Activated CD4-positive, alpha-beta T cell treated with anti-CD3 and anti-CD28 coated beads, Interleukin-2, Interleukin-4, amounts not matched to agents 100 ng/mL and 50 ng/mL, durations not matched to agents 16 hours and 8 hours (primary cell): ENCODE measurements at places on chromosomes 6 and 20.
A peak's percentile ranks its signal among the peaks of the same experiment; 100 is the strongest.

GRCh38 chr6:21831521-21832291 lies 238.2 kb downstream of the SOX4 start:
- DNase-seq, result no peak

DNA sequence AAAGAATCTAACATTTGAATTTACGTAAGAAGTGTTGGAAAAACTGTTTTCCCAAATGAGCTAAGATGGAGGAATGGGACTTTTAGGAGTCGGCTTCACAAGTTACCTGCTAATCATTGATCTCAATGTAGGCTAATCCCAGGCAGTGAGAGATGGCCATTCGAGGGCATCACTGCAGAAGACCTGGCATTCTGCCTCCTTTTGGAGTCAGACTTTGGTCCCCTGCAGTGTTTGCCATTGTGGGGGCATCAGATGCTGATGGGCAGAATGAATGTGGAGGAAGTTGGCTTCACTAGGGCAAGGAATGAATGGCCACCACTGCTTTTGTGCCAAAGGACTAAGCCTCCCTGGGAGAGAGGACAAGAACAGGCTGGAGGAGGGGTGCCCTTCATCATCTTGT lies 55.7 kb upstream of the NKX2-2 start:
- no peak for DNase-seq

DNA sequence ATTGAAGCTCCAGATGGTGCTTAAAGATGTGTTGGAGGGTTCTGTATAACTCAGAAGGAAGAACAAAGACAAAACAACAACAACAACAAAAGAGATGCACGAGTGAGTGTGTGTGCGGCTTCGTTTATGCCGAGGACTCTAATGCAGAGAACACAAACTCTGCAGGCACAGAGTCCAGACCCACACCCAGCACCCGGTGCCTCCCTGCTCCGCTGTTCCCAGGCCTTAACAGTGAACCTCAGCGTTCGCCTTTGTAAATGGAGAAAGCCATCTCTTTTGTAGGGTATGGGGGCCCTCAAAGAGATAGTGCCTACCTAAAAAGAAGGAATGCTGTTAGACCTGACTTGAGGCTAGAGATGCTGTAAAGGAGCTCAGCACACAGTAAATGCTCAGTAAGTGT lies 243.3 kb downstream of the ERMARD start:
- no peak for DNase-seq

DNA sequence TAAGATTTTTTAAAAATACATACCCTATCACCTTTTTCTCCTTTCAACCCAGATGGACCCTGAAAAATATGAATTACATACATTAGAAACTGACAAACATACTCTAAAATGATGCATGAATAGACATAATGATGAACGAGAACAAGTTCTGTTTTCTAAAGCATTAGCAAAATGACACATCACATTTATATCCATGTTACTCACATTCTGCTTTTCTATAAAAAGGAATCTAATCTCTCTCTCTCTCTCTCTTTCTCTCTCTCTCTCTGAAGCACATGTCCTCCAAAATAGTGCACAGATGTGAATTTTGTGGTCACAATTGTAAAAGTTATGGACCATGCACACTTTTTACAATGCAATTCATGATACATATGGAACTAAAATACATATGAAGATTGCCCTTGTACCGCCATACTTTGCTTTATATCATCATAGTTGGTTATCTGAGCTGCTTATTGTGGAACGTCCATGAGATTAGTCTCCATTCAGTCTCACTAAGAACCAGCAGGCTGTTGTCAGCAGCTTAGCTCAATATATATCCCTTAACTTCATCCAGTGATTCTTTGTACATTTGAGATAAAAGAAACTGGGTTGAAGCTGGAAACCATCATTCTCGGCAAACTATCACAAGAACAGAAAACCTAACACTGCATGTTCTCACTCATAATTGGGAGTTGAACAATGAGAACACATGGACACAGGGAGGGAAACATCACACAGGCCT lies 114.2 kb downstream of the COL12A1 start:
- no peak for DNase-seq

GRCh38 chr6:121615493-121615892 lies 180.0 kb downstream of the GJA1 start:
- DNase-seq, result no peak

GRCh38 chr6:166381733-166382499 lies 824 bp downstream of the MPC1 start:
- DNase-seq, result peak; percentile 73

GRCh38 chr6:159499034-159499433 lies 194.0 kb downstream of the SOD2 start:
- no peak for DNase-seq

GRCh38 chr6:87089135-87089534 lies 5.8 kb downstream of the CGA start:
- DNase-seq, result no peak

- no peak for DNase-seq
Measured at GRCh38 chr6:33075208-33075567, 602 bp upstream of the HLA-DPB1 start.

- no peak for DNase-seq
Measured at GRCh38 chr20:2399390-2399789, 18.7 kb downstream of the TGM6 start.

DNA sequence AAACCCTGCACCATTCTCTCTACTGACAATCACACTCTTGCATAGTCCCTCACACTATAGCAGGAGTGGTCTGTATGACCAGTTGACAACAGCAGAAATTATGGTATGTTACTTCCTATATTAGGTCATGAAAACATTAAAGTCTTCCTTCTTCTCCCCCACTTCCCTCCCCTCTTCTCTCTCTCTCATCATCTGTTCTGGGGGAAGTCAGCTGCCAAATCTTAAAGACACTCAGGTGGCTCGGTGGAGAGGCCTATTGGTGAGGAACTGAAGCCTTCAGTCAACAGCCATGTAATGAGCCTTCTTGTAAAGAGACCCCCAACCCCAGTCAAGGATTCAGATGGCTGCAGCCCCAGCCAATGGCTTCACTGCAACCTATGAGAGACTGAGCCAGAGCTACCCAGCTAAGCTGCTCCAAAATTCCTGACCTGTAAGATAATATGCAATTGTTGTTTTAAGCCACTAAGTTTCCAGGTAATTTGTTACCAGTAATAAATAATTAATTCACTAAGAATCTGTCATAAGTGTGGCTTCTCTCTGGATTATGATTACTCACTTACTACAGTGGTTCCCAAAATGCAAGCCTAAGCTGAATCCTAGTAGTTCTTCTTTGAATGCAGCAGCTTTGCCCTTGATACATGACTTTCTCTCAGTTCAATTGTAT lies 11.2 kb upstream of the TSBP1 start:
- DNase-seq, result no peak

DNA sequence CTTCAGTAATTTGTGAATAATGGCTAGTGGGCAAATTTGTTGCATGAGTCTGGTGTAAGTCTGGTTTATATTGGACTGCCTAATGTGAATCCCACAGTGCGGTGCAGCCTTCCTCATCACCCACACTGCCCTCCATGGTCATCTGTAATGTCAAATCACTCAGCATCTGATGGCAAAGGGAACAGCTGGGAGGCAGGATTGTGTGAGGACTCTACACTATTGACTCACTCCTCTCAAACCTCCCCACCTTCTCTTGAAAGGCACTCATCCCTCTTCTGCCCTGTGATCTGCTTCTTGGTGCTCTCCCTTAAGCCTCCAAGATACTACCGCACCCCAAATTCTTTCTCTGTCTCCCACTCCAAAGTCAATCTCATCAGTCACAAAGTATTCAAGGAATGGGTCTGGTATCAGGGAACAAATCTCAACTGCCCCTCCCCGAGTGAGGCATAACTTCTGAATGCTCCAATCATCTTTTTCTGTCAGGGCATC lies 146.0 kb upstream of the BEND6 start:
- no peak for DNase-seq

DNA sequence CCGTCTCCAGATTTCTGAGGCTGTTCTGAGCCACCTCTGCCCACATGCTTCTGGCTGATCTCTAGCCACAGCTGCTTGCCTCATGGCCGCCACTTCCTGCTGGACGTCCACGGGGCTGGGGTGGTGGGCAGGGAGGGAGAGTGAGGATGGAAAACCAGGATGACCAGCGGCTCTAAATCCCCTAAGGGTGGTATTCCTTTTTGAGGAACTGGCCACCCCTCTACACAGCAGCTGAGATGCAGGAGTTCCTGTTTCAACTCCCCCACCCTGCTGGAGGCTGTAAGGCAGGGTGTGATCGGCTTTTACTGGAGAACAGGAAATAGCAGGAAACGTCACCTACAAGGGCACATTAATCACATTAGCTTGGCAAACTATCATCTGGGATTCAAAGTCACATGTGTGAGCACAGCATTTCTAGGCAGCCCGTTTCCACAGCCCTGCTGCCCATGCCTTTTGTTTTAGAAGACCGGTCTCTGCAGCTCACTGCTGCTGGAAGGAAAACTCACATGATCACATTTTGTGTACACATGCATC lies 181.6 kb upstream of the ECI2 start:
- no peak for DNase-seq

DNA sequence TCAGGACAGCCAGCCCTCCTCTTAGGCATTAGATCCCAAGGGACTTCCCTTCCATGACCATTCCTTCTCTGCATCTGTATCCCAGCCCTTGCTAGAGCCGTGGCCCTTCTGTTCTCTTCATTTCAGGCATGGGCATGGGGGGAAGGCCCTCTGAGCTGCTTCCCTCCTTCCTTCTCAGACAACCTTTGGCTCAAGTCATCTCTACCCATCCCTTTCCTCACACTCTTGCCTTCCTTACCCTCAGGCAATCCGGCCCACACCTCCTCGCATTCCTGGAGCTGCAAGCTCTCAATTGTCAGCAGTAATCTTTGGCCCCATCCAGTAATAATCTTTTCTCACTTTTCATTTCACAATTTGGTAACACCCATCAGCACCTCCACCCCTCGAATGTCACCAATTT lies 426.9 kb upstream of the JARID2 start:
- DNase-seq, result no peak

DNA sequence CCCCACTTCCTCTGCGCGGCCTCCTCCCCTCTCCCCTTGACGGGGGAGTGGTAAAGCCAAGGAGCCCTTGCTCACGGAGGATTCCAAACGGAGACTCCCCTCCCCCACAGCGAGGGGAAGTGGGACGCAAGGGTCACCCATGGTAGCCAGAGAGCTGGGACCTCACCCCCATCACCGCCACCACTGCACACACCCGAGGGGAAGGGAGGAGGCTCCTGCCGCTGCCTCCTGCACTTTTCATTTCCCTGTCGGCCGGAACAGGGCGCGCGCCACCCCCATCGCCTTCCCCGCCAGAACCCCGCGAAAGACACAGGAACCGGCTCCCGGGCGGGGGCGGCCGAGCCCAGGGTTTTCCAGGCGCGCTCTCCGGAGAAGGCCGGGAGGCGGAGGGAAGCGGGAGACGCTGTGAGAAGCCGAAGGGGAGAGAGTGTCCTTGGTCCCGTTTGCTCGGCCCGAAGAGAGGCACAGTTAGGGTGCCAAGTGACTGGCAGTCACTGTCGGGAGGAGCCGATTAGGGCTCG lies 789 bp downstream of the CCND3 start:
- peak; percentile 62 for DNase-seq

DNA sequence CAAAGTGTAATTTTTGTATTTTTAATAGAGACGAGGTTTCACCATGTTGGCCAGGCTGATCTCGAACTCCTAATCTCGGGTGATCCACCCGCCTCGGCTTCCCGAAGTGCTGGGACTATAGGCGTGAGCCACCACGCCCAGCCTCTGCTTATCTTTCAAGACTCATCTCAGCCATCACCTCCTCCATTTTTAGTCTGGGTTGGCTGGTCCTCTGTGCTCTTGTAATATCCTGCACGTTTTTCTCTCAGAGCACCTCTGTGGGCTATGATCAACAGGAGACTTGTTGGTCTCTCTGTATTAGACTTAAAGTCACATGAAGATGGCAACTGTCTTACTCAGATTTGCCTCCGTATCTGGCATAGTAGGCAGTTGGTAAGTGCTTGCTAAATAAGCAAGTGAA lies 7.6 kb downstream of the NOTCH4 start:
- no peak for DNase-seq

DNA sequence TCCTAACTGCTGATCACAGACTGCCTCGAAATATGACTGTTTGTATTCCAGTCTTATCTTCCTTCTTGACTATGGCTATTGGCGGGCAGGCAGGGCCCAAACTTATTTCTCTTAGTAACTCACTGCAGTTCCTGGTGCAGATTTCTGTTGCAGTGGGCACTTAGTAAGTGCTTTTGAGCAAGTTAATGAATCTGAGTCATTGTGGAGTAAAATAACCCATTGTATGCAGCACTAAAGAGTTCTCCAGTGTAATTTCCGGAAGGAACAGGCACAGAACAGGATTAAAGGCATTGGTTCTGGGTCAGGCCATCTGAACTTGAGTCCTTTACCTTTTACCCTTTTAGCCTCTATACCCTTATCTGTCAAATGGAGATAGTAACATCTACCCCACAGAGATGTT lies 23.6 kb downstream of the SLC35F1 start:
- DNase-seq, result no peak
